C1 segment of cervical spinal cord (tissue), 14 donors: ENCODE measurements at places on chromosomes 6 and 20.

- DNase-seq, result no peak
Measured at GRCh38 chr6:81865712-81866111, 113.2 kb upstream of the TENT5A start.

GRCh38 chr6:170150590-170150945 lies 140.3 kb downstream of the DLL1 start:
- no peak for DNase-seq

DNA sequence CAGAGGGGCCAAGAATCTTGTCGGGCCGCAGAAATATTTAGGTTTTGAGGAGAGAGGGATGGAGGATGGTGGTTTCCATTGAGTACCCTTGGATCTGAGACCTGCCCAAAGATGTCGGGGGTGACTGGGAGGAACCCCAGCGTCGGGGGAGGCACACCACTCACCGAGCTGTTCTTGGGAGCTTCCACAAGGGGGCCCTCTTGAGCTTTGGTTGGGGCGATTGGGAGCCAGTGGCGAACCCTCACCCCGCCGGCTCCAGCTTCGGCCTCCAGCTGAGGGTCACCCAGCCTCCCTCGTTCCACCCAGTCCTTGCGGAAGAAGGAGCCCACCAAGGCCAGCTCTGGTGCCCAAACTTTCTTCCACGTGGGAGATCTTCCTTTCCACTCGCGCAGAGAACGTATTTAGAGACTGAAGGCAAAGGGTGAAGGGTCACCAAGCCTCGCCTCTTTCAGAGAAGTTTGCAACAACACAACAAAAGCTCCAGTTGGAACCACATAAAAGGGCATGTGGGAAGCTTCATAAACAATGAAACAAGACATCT lies 33.6 kb downstream of the APCDD1L start:
- no peak for DNase-seq

DNA sequence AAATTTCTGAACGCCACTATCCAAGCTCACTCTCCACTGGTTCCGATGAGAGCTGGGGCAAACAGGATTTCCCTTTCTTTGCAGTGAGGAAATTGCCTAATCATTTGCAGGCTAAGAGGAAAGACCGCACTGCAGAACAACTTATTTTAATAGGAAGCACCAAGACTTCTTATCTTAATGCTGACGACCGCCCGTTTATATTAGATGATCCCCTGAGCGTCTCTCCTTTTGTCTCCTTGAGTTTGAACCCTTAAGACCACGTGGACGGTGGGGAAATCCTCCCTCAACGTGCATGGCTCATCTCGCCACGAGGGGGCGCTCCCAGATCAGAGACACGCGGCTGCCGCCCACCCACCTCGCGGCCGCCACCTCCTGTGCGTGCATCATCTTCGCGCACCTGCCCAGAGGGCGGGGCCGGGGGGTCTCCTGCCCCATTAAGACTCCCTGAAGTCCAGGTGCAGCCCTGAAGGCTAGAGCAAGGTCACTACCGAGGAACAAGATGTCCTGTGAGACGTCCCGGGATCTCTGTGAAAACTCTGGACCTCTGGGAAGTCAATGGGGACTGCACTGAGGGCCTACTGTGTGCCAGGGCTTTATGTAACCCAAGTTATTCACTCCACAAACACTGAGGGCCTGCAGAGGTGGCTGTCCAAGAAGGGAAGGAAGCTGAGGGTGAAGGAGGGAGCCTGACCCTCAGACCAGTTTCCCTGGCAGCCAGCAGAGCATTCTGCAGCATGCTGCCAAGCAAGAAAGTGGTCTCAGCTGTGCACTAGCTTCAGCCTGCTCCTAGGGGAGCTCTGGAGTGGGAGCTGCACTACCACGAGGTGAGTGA lies 28.1 kb downstream of the PDYN start:
- DNase-seq, result peak; percentile 57

GRCh38 chr6:56278171-56278591 lies 30.8 kb upstream of the COL21A1 start:
- no peak for DNase-seq

- no peak for DNase-seq
Measured at GRCh38 chr6:40881501-40881900, 157.5 kb downstream of the UNC5CL start.

GRCh38 chr6:163531122-163531521 lies 116.6 kb downstream of the QKI start:
- no peak for DNase-seq

- no peak for DNase-seq
Measured at GRCh38 chr6:87102151-87102621, 7.3 kb upstream of the CGA start.

- no peak for DNase-seq
Measured at GRCh38 chr6:154938221-154938580, 56.9 kb upstream of the TIAM2 start.

DNA sequence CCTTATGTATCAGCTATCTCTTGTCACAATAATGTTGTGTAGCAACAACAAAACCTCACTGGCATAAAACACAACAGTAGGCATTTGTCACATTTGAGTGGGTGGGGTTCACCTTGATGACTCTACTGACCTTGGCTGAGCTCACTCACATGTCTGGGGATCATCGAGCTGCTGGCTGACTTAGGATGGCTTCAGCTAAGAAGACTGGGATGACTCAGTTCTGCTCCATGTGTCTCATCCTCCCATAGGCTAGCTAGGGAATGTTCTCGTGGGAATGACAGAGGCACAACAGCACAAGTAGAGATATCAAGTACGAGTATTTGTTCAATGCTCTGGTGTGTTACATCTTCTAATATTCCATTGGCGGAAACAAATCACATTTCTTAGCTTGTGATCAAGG lies 167.9 kb downstream of the PLCB1 start:
- DNase-seq, result no peak

DNA sequence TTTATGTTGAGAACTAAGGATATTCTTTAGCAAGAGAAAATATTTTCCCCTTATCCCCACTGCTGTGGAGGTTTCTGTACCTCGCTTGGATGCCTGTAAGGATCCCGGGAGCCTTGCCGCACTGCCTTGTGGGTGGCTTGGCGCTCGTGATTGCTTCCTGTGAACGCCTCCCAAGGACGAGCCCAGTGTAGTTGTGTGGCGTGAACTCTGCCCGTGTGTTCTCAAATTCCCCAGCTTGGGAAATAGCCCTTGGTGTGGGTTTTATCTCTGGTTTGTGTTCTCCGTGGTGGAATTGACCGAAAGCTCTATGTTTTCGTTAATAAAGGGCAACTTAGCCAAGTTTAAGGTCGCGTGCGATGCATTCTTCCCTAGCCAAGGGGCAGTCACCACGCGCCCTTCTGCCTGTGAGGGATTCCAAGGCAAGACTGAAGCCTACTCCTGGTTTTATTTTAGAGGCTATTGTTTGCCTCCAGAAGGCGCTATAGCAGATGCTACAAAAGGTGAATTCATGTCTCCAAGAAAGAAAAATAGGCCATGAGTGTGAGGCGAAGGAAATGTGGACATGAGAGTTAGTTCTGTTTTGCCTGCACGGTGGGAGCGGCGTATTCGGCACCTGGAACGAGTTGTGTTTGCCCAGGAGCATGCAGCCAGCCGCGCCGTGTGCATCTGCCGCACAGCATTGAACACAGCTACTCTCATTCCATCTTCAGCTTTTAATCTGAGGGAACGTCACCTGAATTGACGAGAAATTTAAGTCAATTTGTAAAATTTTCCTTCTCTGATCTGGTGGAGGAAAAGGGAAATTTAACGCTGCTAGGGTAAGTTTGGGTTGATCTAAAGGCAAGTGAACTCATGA lies 40.3 kb upstream of the IRF4 start:
- DNase-seq, result no peak

GRCh38 chr6:107413966-107414645 lies 45.3 kb downstream of the PDSS2 start:
- DNase-seq, result no peak

DNA sequence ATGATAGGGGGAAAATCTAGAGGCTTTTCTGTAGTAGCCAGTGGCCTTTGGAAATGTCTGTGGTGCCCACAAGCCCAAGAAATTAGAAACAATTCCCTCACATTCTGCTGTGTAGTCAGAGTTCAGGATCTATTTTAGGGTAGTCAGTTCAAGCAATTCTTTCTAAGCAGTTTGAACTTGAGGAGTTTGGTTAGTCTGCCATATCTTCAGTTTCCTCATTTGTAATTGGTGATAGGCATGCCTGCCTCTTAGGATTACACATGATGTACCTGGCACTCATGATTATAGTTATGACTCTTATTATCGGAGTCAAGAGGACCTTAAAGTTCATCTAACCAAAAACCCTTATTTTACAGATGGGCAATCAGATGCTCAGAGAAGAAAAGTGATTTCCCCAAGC lies 21.2 kb upstream of the MEP1A start:
- DNase-seq, result no peak

- no peak for DNase-seq
Measured at GRCh38 chr6:132490024-132490423, 22.9 kb downstream of the STX7 start.

DNA sequence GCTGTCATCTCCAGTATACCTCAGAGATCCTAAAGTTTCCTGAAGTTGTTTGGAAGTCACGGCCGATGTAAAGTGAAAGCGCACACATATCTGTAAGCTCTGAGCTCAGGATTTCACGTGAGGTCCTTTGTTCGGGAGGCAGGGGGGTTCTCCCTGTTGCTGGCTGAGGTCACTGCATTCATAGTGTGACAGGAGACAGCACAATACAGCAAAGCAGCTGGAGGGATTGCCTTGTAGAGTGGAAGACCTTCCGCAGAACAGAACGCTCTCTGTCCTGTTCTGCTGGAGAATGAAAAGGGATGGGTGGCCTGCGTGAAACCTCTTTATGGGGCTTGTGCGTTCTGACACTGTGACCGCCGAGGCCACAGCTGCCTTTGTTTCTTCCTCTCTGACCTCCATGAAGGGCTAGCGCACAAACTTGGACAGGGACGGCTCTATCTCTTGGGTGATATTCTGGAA lies 13.4 kb upstream of the SERPINB1 start:
- DNase-seq, result no peak

DNA sequence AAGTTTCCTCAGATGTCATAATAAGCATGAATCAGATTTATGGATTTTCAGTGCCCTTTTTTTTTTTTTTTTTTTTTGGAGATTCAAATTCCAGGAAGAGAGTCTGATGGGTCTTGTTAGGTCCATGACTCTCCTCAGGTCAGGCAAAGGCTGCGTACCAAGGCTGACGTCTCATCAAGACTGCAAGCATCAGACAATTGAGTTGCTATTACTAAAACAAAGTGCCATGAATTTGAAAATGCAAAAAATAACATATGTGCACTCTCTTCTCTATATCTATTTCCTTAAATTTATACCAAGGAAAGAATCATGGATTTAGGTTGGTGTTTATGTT lies 134.7 kb downstream of the FAM83B start:
- no peak for DNase-seq

DNA sequence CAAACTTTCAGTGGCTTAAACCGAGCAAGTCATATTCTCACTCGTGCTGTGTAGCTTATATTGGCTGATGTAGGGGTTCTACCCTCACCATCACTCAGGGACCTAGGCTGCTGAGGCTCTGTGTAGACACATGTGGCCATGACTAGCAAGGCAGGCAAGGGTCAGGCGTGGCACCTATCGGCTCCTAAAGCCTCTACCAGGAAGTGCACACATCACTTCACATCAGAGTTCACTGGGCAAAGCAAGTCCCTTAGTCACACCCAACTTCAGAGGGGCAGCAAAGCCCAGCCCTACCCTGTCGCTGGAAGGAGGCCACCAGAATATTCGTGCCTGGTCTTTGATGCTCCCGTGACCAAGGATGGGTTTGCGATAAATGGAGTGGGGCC lies 42.9 kb downstream of the PPP1R14C start:
- no peak for DNase-seq

DNA sequence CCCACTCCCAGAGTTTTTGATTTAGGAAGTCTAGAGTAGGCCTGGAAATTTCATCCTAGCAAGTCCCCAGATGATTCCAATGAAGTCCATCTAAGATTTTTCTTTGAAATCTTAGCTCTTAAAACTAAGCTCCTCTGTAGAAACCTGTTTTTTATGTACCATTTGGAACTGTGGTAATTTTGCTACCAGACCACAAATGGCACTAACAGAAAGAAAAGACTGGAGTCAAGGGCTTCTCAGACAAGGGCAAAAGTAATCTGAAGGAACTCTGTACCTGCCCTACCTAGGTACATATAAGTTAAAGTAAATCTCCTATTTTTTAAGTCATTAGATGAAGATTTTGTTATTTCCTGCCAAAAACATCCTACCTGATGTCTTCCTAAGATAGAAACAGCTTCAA lies 155.0 kb upstream of the HTR1E start:
- no peak for DNase-seq

DNA sequence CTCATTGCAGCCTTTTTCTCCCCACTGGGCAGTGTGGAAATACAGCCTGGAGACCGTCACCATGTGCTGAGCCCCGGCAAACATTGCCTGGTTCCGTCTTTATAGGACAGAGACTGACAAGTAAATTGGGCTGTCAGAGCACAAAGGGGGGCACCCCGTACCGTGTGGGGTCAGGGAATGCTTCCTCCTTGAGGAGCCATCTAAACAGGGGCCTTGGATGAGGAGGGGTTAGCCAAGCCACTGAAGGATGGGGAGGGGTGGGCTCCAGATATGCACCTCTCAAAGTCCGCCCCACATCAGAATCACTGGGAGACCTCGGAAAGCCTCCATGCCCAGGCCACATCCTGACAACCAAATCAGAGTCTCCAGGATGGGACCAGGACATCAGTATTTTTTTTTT lies 73.9 kb downstream of the NFATC2 start:
- DNase-seq, result no peak

GRCh38 chr6:22755605-22756004 lies 186.2 kb downstream of the HDGFL1 start:
- no peak for DNase-seq

DNA sequence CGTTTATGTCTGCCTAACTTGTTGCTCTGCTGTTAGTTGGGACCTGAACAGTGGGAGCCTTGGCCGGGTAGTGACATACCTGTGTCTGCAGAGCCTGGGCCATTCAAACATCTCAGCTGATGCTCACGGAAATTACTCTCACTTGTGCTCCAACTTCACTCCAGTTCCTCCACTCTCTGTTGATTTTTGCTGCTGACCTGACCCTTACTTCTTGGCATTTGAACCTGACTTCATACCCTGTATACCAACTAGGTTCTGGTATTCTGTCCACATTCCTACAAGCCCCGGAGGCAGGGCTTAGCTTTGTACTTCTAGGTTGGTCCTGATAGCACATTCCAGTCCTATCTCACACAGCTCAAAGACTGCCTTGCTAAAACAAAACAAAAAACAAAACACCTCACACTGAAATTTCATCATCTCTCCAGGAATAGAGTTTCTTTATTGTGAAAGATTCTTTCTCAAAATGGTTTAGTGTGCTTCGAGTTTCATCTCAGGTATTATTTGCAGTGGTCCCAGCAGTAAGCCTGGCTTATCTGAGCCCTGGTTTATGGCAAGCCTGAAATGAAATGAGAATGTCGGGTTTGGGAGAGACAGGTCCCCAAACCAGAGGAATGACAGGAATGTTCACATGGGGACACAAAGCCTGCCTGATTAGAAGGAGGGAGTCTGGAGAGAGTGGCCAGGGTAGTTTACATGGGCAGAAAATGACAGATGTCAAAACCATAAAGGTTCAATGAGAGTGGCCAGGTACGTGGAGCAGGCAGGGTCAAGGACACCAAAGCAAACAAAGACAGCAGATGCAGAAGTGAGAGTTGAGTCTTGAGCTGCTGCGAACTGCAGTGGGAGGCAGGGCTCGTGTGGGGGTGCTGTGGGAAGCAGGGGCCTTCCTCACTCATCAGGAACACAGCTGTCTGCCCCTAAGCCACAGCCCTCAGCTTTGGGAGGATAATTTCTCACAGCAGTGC lies 174.2 kb upstream of the HDAC2 start:
- no peak for DNase-seq

GRCh38 chr20:43711098-43711654 lies 15.6 kb downstream of the GTSF1L start:
- no peak for DNase-seq
